ENCODE measurements at places on chromosomes 2 and 18.
A peak's percentile ranks its signal among the peaks of the same experiment; 100 is the strongest.

GRCh38 chr18:77314511-77314910 is 64.9 kb downstream of the GALR1 start:
- no peak for DNase-seq

- DNase-seq = peak; percentile 98
Measured at GRCh38 chr2:191899410-191899809, 52.5 kb upstream of the CAVIN2 start.

GRCh38 chr2:71005271-71006202 is 10.9 kb upstream of the TEX261 start:
- no peak for DNase-seq

GRCh38 chr2:14632133-14632936 is at the start of gene LRATD1:
Gene LRATD1, plus strand, starts transcription at chr2:14632717. Its CDS starts 1,263 bp downstream, at chr2:14633980.
- peak; percentile 73 for DNase-seq

DNA sequence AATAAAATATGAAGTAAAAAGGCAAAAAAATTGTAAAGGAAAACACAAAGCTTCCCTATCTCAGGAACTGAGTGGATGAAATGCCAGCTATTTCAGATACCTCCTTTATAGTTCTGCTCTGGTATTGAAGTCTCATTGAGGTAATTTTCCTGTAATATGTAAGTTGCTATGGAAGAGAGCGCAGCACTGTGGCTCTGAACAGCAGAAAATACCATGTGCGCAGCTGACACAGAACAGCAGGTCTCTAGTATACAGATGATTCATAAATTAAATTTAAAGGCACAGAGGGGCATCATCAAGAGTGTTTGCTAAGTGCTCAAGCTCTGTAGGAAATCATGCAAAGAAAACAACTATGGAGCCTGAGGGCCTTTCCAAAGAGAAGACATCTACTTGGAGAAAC is 315.3 kb upstream of the CDH7 start:
- no peak for DNase-seq

- DNase-seq = no peak
Measured at GRCh38 chr2:199812493-199812892, 38.5 kb downstream of the FTCDNL1 start.

DNA sequence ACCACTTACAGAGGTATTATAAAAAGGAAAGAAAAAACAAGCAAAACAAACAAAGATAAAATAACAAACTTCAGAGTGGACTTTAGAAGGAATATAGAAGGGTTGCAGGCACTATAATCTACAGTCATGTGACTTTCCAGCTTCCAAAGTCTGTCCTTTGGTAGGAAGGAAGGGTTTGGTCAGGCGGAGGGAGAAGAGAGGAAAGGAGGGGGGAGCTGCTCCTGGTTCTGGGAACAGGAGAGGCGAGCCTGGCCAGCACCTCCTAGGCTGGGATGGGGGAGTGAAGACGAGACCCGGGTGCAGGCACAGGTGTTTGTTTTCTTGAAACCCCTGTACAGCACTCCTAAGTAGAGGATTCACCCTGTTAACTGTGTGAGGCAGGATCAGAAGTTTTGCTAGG is 53.8 kb upstream of the GATA6 start:
- no peak for DNase-seq

- no peak for DNase-seq
Measured at GRCh38 chr2:217831306-217831705, 171.5 kb downstream of the TNS1 start.

- DNase-seq = no peak
Measured at GRCh38 chr2:135942936-135943688, 42.3 kb downstream of the DARS1 start.

- DNase-seq = no peak
Measured at GRCh38 chr2:86241611-86242010, 42.4 kb downstream of the MRPL35 start.

DNA sequence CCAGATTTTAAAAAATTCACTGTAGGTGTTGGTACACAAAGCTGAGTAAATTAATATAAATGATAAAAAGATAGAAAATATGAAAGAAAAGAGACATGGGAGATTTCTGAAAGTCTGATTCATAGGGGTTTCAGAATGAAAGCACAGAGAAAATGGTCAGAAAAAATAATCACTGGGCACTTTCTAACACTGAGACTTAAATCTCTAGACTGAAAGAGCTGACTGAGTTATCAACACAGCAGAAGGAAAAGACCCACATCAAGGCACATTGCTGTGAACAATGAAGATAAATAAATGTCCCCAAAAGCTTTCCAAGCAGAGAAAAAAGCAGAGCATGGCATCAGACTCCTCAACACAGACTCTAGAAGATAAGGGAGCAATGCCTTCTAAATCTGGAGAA is 277.2 kb downstream of the BCL2 start:
- DNase-seq = no peak
